ENCODE measurements at places on chromosomes 12 and 14. TPM values are rescaled to one million over a fixed set of nuclear protein-coding genes. Genes with fewer than 3 reads are reported as not detected.

ZNF705A gene
- not detected for total RNA-seq

CATSPERB gene
- total RNA-seq = not detected

SPTB gene
- 0.91 TPM for total RNA-seq

RND1 gene
- total RNA-seq = 7.4 TPM

TAS2R7 gene
- total RNA-seq = not detected

KRT7 gene
- total RNA-seq = 4,524 TPM

ALG10B gene
- total RNA-seq = 5.8 TPM

KLRG1 gene
- 1.6 TPM for total RNA-seq

STXBP6 gene
- 2.0 TPM for total RNA-seq

SLC6A13 gene
- 0.26 TPM for total RNA-seq

CDCA3 gene
- 68.4 TPM for total RNA-seq

NTN4 gene
- 50.9 TPM for total RNA-seq

PLD4 gene
- 0.05 TPM for total RNA-seq

CD4 gene
- not detected for total RNA-seq

RNASE1 gene
- total RNA-seq = 0.33 TPM

Data from A549 treated with ZK216348 at 1 μM for 4 hours (cell line).